ENCODE measurements at places on chromosomes 12 and 14.

- DNase-seq: no peak
These were observed 13.7 kb downstream of the AK7 start for GRCh38 chr14:96405677-96406076.

DNA sequence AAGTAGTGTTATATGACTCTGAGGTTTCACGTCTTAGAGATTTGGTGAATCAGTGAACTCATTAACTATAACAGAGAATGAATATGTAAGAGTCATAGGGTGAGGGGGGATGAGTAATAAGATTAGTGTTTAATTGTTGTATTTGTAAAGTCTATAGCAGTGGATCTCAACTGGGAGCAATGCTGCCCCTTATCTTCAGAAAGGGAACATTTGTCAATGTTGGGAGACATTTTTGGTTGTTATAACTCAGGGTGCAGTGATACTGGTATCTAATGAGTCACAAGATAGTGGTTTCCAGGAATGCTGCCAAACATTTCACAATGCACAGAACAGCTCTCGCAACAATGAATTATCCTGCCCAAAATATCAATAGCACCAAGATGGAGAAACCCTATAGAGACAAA, 1193.7 kb downstream of the GALC start:
- DNase-seq: no peak

DNA sequence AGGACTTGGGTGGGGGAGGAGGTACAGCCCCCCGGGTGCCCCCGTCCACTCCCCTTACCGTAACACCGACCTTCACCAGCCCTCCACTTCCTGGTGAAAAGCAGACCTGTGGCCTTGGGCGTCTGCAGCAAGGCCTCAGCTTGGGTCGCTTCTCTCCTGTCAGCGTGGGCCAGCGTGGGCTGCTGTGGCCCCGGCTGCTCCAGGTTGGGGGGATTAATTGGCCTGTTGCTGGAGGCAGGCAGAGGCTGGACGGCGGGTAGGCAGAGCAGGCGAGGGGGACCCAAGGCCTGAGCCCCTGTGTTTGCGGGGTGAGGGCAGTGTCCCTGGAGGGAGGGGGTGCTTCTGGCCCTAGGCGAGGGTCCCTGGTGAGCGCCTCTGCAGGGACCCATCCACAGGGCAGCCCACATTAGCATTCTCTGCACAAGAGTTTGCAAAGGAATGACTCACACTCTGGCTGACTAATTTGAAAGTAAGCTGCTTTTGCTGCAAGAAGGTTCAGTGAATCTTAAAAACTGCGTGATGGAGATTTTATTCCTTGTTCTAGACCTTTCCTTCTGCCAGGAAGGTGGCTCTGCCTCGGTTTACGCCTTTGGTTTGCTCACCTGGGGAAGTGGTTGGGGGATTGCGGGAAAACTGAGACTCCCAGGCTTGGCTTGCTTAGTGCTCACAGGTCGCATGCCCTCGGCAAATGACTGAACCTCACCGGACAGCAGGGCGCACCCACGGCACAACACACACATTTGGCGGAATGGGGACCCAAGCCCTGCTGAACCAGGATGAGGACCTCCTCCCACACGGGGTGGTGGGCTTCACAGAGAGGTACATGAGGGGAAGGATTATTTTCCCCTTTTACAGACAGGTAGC, 37.9 kb upstream of the DLK1 start:
- no peak for DNase-seq

DNA sequence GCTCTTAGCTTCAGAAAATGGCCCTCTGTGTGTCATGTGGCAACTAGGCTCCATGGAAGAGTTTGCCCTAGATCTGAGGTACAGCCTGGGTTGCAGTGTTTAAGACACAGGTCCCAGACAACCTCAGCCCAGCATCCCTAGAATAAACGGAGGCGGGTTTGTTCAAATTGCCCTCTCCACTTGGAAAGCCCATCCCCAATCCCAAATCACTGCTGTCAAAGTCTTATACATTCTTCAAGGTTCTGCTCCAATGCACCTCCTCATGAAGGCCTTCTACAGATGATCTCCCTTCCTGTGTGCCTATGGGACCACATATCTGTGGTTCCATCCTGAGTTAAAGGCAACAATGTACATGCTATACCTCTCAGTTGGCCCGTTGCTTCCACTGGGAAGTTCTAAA, 289.8 kb downstream of the DPF3 start:
- DNase-seq: no peak

DNA sequence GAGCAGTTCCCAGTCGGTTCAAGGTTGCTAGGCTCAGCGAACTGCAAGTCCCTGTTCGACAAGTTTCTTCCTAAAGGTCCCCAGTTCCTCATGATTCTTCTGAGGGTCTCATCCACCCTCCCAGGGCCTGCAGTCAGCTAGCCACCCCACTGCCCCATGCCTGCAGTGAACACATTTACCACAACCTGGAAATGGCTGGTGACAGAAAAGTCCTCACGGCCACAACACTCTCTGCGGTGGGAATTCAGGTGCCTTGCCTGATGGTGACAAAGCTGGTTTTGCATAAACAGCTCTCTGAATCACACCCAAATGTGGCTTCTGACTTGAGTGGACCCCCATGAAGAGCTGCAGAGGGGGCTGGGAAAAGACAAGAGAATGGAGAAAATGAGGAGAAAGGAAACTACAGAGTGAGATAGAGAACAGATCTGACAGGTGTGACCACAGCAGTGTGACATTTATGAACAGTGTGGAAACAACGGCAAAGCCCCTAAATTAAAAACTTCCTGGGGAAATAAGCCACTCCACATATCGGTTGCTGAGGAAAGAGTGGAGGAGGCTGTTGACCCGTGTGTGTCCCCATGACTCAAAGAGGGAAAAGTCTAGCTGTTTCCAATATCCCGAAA, 1.3 kb upstream of the CD27 start:
- no peak for DNase-seq

- no peak for DNase-seq
These were observed 64.3 kb downstream of the ANO6 start for GRCh38 chr12:45279931-45280830.

- no peak for DNase-seq
These were observed 34.8 kb upstream of the MMP17 start for GRCh38 chr12:131793243-131794022.

DNA sequence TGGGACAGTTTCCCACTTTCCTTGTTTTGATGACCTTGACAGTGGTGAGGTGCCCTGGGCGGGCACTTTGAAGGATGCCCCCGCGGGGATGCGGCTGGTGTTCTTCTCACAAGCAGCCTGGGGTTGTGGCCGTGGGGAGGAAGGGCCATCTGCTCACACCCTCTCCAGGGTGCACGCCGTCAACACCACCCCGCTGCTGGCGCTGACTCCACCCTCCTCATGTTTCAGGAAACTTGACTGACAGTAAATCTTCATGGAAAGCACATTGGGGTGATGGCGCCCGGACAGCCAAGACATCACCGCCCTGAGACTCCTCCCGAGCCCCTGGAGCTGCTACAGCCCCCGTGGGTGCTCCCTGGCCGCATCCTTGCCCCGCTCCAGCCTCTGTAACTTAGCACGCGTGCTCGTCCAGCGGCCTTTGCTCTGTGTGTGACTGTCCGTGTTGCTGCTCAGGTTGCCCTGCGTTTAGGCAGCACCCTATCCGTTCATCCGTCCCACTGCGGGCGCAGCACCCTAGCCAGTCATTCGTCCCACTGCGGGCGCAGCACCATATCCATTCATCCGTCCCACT, 150.2 kb upstream of the C14orf180 start:
- no peak for DNase-seq

- no peak for DNase-seq
These were observed 44.9 kb upstream of the KCNH3 start for GRCh38 chr12:49493900-49494299.

DNA sequence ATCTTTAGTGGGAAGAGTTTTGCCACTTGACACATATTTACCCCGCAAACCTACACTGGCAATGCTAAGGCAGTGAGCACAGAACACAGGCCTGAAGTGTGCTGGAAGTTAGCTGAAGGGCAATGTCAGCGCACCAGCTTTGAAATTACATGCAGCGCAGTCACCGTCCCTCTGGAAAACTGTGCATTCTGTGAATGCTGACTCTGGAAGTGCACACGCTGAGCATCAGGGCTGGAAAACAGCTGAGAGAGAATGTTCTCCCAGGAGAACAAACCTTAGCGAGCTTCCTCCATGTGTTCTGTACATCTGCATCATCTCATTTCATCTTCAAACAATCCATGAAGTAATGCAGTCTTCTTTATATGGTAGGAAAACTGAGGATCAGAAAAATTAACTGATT, 448.2 kb downstream of the NRXN3 start:
- DNase-seq: no peak

- DNase-seq: no peak
These were observed 135.6 kb upstream of the MAX start for GRCh38 chr14:65237941-65238340.

GRCh38 chr14:84864548-84865271, 665.2 kb upstream of the FLRT2 start:
- DNase-seq: no peak

DNA sequence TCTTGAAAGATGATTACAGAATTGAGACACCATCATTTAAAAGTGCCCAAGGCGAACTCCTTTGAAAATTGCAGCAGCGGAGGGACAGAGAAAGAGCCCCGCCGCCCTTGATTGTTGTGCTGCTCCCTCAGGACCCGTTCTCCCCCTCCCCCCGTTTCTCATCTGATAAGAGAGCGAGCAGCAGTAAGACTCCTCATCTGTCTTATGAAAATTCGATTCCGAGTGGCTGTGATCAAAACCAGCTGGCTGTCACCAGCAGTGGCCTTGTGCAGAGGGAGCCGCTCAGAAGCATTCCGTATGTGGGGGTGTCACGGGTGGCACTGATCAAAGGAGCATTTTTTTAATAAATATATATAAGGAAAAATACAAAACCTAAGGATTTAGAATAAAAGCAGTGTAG, 78.0 kb upstream of the GPATCH2L start:
- no peak for DNase-seq

GRCh38 chr14:88463318-88463717, 77.9 kb downstream of the SPATA7 start:
- no peak for DNase-seq

DNA sequence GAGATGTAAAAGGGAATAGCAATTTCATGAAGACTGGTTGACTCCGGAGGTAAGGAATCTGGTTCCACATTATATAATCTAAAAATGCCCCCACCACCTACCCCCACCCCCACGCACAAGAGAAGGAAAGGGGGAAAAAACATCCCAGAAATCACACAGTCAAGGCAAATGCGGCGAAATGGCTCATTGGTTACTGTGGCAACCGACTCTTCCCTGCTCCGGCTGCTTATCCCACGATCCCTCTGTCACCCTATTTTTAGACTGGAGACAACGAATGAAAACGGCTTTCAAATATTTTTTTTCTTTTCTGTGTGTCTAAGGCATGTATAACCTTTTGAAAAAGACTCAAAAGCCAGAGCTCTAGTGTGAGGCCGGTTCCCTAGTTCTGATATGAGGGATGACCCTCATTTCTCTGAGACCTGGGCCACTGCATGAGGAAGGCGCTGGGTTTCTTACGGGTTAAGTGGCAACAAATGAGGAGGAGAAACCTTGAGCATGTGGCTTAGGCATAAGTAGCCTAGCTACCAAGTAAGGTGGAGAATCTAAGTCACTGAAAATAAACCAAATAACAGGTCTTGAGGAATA, 148.3 kb upstream of the GRIN2B start:
- no peak for DNase-seq

DNA sequence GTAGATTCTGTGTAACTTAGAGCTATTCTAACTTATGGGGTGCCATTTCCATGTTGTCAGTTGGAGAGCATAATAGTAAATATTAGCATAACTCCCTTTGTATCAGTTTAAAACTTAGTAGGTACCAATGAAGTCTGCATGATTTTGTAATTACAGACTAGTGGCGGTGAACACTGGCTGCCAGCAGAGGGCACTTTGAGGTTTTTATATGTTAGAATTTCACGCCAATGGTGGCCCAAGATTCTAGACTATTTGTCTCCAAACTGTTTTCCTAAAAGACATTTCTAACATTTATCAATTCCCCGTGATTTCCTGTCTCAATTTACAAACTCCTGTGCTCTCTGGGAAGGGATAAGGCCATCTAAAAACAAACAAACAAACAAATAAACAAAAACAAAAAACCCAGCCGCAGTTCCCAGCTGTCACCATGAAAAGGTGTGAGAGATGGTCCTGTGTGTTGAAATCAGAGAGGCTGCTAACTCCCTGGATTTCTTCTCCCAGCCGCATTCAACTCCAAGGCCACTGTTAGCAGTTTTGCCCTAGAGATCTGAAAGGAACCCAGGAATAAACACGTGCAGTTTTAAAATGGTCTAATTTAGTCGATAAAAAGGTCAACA, 57.6 kb downstream of the BRMS1L start:
- no peak for DNase-seq
